ENCODE measurements at places on chromosomes 11 and 22.

- DNase-seq, result no peak
Measured at GRCh38 chr11:32081129-32081641, 9.7 kb upstream of the RCN1 start.

- no peak for DNase-seq
Measured at GRCh38 chr11:30513087-30513486, 73.1 kb downstream of the MPPED2 start.

GRCh38 chr11:133939558-133939957 lies 17.2 kb downstream of the IGSF9B start:
- DNase-seq, result no peak

DNA sequence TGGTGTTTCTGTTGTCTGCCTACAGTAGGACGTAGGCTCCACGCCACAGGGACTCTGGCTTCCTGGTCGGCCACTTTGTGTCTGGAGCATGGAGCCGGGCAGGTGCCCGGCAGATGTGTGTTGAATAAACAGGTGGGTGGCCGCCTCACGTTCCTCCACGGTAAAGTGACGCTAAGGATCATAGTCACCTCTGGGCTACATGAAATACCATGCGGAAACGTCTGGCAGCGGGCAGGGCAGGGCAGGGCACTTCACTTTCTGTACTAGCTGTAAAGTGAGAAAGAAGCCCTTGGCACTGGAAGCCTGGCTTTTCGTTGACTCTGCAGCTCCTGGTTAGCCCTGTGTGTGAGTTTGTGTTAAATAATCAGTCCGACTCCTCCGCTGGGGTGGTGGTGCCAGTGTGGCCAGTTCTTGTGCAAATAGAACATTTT lies 52.4 kb downstream of the MCM5 start:
- no peak for DNase-seq

DNA sequence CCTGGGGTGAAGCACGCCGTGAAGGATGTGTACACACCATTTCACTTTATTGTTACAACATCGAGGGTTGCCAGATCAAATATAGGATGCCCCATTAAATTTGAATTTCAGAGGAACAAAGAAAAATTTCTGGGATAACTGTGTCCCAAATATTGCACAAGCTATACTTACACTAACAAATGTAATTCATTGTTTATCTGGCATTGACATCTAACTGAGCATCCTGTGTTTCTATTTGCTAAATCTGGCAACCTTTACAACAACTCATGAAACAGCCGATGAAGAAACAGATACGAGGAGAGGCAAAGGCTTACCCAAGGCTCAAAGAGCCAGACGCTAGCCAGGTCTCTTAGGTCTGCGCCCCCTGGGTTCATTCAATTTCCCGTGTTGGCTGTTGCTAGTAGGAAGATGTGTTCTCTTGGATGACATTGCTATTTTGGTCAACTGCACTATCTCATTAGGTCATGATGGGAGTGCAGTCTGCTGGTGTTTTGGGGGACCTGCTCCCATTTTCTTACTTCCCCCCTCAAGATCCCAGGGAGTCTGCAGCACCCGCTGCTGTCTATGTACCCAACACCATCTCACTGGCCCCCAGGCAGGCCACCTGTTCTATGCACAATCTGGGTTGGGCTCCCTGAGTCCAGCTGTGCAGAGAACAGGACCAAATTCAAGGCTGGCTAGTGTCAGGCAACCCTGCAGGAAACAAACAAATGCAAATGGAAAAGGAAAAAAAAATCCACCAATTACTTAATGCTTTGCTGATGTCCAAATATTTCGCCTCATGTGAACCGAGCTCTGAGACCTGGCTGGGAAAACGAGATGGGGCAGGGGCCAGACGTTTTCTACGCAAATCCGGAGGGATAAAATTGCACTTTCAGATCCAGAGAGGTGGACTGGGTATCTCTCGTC lies 560.9 kb downstream of the MIAT start:
- DNase-seq, result no peak

GRCh38 chr11:46220313-46220712 lies 57.1 kb upstream of the CREB3L1 start:
- no peak for DNase-seq

- DNase-seq, result no peak
Measured at GRCh38 chr11:76604626-76605241, 65.8 kb downstream of the LRRC32 start.

- DNase-seq, result no peak
Measured at GRCh38 chr11:73218830-73219215, 742 bp downstream of the P2RY2 start.

DNA sequence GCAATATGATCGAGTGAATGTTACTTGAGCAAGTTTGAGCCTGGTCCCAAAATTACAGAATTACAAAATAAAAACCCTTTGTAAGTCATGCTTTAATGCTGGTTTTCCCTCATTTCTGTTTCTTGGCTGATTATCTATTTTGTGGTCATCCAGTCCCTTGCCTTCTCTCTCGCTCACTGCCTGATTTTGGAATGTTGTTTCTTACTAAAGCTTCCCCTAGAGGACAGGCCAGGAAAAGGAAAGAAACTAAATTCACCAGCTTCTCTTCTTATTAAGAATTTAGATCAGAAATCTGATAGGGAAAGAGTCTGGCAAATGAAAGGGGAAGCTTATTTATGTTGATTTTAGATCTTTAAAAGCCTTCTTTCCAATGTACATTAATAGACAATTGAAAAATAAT lies 16.6 kb upstream of the BDNF start:
- DNase-seq, result no peak

- DNase-seq, result no peak
Measured at GRCh38 chr22:38062791-38063190, 5.6 kb downstream of the PICK1 start.

DNA sequence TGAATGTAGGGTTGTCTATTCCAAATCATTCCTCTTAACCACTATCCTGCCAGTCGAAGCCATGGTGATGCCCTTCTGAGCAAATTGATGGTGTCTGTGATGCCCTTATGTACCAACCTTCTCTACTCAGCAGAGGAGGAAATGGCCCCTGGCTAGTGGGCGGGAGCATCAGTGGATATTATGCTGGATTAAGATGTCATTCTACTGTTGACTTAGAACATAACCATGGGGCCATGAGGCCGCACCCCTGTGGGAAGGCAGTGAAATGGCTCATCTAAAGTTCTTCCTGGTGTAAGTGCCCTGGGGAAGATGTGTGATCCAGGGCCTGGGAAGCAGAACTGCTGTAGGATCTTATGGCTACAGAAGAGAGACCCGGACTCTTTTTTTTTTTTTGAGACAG lies 20.7 kb upstream of the P2RY2 start:
- DNase-seq, result no peak

DNA sequence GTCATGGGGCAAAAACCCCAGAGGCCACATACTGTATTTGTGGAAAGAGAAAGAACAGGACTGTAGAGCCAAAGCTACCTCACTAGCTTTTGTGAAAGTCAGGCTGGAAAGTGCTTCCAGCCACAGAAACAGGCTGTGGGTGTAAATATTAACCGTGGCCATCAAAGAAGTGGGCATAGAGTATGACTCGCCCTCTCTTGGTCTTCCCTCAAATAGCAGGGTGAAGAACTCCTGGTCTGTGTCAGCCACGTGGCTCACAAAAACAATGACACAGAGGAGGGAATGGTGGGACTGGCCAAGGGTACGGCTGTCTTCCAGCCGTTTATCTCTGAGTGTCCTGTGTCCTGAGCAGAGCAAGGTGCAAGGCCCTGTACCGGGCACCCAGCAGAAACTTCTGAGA lies 37.6 kb upstream of the UBASH3B start:
- DNase-seq, result no peak

- DNase-seq, result no peak
Measured at GRCh38 chr11:75872887-75873416, 57.9 kb downstream of the UVRAG start.

- no peak for DNase-seq
Measured at GRCh38 chr11:19060629-19061028, at the start of gene MRGPRX2. MRGPRX2 (minus strand) TSS chr11:19060717; CDS start chr11:19056402, 4,315 bp downstream.

GRCh38 chr11:11732116-11732515 lies 109.7 kb upstream of the USP47 start:
- no peak for DNase-seq

DNA sequence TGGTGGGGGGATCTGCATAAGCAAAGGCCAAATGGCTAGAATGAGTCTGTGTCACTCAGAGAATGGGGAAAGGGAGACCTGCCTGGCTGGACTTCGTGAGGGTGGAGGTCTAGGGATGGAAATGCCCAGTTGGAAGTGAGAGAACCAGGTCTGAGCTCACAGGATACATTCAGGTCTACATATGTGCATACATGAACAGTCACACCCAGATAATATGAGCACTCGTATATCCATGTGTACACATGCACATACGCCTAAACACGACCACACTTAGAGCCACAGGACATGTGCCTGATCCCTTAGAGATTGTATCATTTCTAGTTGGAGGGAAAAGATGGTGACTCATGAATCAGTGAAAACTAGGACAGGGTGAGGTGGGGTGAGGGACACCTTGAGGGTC lies 21.1 kb upstream of the RELT start:
- no peak for DNase-seq

- DNase-seq, result no peak
Measured at GRCh38 chr11:119480380-119481020, 57.5 kb upstream of the THY1 start.

GRCh38 chr11:122721964-122722266 lies 66.4 kb downstream of the UBASH3B start:
- no peak for DNase-seq

DNA sequence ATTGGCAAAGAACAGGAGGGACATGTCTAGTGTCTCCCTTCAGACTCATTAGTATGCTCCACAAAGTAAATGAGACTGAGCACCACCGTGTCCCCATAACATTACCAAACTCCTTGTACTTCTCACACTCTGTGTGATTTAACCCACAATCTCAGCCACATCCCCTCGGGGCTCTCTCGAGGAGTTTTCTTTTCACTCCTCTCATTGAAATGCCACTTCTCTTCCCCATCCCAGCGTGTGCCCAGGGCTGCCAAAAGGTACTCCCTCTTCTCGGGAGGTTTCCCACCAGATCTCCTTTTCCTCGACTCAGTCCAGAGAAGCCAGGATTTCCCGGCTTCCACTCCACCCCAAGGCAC lies 1.1 kb downstream of the RBFOX2 start:
- no peak for DNase-seq

GRCh38 chr11:8714622-8715225 lies 32.1 kb downstream of the RPL27A start:
- no peak for DNase-seq

- DNase-seq, result no peak
Measured at GRCh38 chr22:37503850-37504249, 15.4 kb downstream of the CARD10 start.

DNA sequence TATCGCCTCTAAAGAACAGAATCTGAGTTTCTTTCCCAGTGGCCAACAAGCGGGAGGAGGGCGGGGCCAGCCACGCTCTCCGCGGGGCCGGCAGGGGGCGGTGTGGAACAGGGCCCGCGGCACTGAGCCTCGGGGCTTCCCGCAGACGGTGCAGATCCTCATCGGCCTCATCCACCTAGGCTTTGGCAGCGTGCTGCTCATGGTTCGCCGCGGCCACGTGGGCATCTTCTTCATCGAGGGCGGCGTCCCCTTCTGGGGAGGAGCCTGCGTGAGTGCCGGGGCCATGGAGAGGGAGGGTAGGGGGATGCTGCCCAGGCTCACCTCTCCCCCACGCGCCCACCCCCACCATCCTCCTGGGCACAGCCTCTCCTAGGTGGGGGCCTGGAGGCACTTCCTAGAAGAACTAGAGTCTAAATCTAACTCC lies 10.7 kb downstream of the MS4A15 start:
- DNase-seq, result no peak

Data from non-pigmented ciliary epithelial cell (primary cell).